ENCODE measurements at places on chromosomes 3 and 15.

GRCh38 chr15:69797051-69797595, 300.6 kb downstream of the TLE3 start:
- DNase-seq, result no peak

GRCh38 chr3:72593881-72594397, 254.3 kb downstream of the SHQ1 start:
- no peak for DNase-seq

DNA sequence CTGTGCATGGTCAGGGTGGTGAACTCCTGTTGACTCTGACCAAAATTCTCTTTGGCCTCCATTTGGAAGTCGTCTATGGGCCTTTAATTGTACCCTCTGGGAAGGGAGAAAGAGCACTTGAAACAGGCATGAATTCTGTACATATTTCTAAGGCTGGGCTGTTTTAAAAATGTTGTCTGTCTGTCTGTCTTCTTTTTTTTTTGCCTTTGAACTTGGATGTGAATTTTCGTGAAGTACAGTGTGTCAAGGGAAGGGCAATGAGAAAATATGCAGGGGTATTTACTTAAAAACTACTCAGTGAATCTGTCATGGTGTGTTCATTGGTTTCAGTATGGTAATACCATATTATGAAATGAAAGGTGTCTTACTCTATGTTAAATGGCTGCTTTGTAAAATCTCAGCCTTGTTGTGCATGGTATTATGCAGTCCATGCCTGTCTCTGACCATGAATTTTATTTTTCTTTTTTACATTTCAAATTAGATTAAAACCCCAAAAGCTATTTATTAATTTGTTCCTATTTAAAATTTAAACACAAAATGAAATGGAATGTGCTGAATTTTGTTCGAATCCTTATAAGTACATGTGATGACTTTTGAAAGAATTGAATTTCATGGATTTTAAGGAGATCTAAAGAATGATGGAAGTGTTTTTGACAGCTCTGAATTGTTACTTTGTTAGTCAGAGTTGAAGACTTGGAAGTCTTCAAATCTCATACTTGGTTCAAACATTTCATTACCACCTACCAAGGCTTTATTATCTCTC, 51.1 kb downstream of the RARB start:
- no peak for DNase-seq

- DNase-seq, result no peak
Observed at GRCh38 chr3:120284747-120285507, at the start of gene GPR156. TSS of gene GPR156 (minus strand) at chr3:120285222. CDS start at chr3:120244098, 41,124 bp downstream.

DNA sequence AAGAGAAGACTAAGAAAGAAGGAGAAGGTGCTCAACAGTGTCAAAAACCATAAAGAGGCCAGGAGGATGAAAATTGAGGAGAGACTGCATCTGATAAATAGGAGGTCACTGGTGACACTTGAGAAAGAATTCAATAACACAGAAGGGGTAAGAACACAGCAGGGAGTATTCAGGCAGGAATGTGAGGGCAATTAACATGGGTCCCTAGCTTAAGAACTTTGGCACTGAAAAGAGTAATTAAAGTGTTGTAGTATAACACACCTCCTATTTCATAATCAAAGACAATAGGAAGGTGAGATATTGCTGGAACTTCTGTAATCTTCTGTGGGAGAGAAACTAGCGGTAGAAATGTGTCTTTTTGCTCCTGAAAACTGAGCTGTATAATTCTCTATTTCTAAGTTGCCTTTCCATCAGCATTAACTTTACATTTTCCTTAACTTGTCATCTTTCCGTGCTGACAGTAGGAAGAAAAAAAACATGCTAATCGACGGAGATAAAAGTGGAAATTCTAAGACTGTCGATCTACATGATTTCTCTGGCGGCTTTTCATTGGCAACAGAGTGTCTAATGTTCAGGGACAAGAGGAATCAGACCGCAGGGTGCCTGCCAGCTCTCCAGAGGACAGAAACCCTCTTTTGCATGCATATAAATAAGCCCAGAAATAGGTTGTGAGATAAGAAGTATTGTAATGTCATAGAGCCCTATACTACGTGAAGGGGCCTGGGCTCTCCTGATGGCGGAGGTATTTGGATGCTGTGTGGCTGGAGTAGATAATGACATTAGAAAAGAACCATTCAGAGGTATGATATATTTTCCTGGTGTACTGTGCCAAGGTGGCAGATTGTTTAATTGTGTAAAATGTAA, 147.9 kb upstream of the GAP43 start:
- no peak for DNase-seq

GRCh38 chr3:49199239-49199899, 28.0 kb downstream of the KLHDC8B start:
- no peak for DNase-seq

DNA sequence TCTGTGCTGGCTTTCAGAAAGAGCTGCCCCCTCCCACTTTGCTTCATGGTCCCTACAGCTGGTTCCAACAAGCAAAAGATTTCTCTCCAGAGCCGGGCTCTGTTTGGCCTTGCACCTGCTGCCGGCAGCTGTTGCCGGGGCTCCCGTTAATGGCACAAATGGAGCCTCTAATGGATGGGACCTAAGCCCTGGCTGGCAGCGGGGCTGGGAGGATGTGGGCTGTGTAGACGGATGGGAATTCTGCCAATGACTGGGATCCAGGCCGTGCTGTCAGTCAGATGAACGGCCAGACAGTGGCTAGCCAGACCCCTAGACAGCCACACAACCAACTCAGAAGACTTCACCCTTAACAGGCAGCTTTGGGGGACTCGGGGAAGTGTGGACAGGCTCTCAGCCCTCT, 88.0 kb downstream of the RPLP1 start:
- no peak for DNase-seq
